Activated T-cell treated with anti-CD3 and anti-CD28 coated beads for 48 hours (primary cell): ENCODE measurements at places on chromosomes 1 and 21.

GRCh38 chr1:168372307-168372706 is 91.6 kb downstream of the TBX19 start:
- no peak for DNase-seq

DNA sequence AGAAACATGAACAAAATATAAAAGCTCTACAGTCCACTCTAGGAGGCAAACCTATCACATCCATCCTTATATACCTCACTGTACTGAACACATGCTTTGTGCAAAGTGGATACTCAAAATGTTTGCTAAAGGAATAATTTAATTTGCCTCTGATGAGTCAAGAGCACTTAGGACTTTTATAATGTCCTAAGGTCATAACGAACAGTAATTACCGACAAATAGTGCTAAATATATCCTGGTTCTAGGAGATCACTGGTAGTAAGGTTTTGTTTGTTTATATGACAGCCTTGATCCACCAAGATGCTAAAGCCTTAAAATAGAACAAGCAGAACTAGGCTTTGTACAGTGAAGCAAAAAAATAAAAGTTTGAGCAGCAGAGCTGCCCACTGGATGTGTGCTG is 70.6 kb downstream of the GADD45A start:
- DNase-seq = no peak

DNA sequence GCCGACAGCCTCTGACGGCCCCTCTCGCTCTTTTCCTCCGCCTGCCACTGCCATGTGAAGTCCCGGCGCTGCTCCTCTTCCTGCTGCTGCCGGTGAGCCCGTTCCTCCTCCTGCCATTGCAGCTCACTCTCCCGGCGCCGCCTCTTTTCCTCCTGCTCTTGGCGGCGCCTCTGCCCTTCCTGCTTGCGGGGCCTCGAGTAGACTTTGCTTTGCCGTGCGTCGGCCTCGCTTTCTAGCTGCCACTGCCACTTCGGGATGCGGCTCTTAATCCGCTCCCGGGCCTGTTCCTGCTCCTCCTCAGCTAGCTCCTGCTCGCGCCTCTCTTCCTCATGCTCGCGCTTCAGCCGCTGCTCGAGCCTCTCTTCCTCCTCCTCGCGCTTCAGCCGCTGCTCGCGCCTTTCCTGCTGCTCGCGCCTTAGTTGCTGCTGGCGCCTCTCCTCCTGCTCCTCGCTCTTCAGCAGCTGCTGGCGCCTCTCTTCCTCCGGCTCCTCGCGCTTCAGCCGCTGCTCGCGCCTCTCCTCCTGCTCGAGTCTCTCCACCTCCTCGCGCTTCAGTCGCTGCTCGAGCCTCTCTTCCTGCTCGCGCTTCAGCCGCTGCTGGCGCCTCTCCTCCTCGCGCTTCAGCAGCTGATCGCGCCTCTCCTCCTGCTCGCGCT is 4.3 kb downstream of the TCHH start:
- no peak for DNase-seq

- DNase-seq = no peak
Observed at GRCh38 chr1:3275471-3276340, 178.8 kb upstream of the ARHGEF16 start.

GRCh38 chr1:202192770-202193613 is 607 bp upstream of the LGR6 start:
- DNase-seq = peak; percentile 43

DNA sequence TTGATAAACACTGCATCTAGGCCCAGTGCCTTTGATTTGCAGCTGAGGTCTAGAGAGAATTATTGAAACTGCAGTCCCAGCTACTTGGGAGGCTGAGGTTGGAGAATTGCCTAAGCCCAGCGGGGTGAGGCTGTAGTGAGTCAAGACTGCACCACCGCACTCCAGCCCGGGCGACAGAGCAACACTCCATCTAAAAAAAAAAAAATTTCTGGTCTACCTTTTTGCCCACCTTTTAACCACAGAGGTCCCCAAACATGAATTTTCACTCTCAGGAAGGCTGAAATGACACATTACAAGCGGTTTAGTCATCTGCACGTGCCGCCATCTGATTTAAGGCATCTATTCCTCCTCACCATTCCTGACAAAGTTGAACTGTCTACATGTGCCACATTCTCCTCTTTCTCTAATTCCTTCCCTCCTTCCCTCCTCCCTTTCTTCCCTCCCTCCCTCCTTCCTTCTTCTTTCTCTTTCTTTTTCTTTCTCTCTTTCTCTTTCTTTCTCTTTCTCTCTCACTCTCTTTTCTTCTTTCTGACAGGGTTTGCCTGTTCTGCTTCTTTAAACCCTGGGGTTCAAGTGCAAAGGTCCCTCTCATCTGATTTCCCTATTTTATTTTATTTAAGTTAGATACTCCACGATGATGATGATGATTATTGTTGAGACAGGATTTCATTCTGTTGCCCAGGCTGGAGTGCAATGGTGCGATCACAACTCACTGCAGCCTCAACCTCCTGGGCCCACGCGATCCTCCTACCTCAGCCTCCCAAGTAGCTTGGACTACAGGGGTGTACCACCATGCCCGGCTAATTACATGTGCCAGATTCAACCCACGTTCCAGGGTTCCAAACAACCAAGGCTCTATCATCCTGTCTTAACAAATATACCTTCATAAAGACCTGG is 3.0 kb upstream of the SOD1 start:
- DNase-seq = peak; percentile 59
